M059J (cell line): ENCODE measurements at places on chromosomes 12 and 14. TPM values are rescaled to one million over a fixed set of nuclear protein-coding genes. Genes with fewer than 3 reads are reported as not detected.

- DNase-seq = no peak
These were observed 19.7 kb downstream of the FGD4 start for GRCh38 chr12:32418903-32419519.

DNA sequence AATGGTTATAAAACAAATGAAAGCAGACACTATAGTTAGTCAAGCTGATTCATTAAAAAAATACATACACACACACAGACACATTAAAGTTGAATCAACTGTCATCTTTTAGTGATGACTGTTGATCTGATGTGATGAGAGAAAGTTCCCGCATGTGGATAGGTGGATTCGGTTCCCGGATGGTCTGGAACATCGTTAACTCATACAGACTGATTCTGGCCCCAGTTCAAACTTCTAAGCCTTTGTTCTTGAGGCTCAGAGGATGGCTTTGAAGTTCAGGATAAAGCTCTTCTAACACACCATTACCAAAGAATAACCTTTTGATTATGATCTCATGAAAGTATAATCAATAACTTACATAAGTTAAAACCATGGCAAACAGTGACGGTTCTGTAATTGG is 27.5 kb downstream of the WIF1 start:
- no peak for DNase-seq

SRGAP1 gene
- total RNA-seq = 3.0 and 4.5 TPM in 2 replicates

DNA sequence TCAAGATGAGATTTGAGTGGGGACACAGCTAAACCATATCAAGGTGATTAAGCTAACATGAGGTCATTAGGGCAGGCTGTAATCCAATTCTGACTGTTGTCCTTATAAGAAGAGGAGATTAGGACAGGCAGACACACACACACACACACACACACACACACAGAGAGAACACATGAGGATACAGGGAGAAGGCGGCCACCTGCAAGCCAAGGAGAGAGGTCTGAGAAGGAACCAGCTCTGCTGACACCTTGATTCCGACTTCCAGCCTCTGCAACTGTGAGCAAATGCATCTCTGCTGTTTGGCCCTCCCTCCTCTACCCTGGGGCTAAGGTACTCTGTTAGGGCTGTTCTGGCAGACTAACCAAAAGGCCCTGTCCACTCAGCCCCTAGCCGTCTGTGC is 112.5 kb upstream of the GSC start:
- no peak for DNase-seq

PAX9 gene
- 1.7 and 2.2 TPM in 2 replicates for total RNA-seq

SDR9C7 gene
- total RNA-seq = not detected in 2 replicates

GRCh38 chr12:96500693-96501092 is 11.3 kb downstream of the CFAP54 start:
- peak; percentile 63 for DNase-seq

DNA sequence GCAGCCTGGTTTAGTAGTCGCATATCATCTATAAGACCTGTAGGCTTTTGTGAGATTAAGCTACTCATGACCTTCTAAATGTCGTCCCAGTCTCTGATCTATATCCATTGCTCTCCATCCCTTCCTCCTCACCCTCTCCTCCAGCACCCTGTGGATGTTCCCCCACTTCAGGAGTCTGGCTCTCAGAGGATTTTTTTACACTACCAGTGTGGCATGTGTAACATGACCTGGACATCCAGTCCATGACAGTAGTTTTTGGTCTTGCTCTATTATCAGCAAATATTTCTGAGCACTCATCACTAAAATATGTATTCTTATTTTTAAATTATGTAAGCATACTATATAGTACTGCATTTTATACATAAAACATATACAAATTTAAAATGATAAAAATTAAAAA is 142.1 kb downstream of the DYRK2 start:
- no peak for DNase-seq
